H9 (cell line): ENCODE measurements at places on chromosomes 5 and 9. TPM values are rescaled to one million over a fixed set of nuclear protein-coding genes. Genes with fewer than 3 reads are reported as not detected.

Gene SLC6A7
- total RNA-seq, result not detected in 2 replicates

Gene ACOT12
- total RNA-seq, result not detected in 2 replicates

GRCh38 chr5:55471468-55471867, 63.3 kb downstream of the PLPP1 start:
- no peak overlapping the region for H3K27ac ChIP-seq
- H3K27me3 ChIP-seq, result no peaks in the 10 kb centered on the region
- DNase-seq, result no peak
- H3K4me1 ChIP-seq, result no peaks in the 10 kb centered on the region
- H3K4me3 ChIP-seq, result no peak overlapping the region
- peaks cover 13% of the 10 kb centered on the region for H3K36me3 ChIP-seq

DNA sequence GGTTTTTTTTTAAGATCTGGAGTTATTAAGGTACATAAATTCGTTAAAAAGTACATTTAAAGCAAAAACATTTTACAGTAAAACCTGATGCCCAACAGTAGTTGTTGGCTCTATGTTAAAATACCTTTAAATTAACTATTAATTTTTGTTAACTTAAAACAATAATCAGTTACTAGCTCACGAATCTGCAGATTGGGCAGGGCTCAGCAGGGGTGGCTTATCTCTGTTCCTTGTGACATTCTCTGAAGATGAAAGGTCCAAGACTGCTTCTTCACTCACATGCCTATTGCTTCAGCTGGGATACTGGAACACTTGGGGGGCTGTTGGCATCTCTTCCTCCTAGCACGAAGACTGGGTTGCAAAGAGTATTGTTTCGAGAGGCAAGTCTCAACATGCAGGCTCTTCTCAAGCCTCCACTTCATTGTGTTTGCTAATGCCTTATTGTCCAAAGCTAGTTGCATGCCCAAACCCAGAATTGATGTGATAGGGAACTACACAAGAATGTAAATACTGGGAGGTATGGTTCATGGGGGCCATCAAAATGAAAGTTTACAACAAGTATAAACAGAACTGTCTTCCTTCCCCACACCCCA, 46.6 kb downstream of the MAP3K1 start:
- peaks cover 9% of the 10 kb centered on the region for H3K36me3 ChIP-seq
- no peak for DNase-seq
- no peak overlapping the region for H3K4me3 ChIP-seq
- no peaks in the 10 kb centered on the region for H3K27me3 ChIP-seq

- H3K4me3 ChIP-seq, result no peak overlapping the region
- no peaks in the 10 kb centered on the region for H3K27me3 ChIP-seq
- no peaks in the 10 kb centered on the region for H3K36me3 ChIP-seq
- no peak overlapping the region for H3K27ac ChIP-seq
- peaks cover 15% of the 10 kb centered on the region; the same call in 1 of the 2 replicates for H3K4me1 ChIP-seq
Measured at GRCh38 chr9:23790351-23791260, 35.4 kb downstream of the ELAVL2 start.

DNA sequence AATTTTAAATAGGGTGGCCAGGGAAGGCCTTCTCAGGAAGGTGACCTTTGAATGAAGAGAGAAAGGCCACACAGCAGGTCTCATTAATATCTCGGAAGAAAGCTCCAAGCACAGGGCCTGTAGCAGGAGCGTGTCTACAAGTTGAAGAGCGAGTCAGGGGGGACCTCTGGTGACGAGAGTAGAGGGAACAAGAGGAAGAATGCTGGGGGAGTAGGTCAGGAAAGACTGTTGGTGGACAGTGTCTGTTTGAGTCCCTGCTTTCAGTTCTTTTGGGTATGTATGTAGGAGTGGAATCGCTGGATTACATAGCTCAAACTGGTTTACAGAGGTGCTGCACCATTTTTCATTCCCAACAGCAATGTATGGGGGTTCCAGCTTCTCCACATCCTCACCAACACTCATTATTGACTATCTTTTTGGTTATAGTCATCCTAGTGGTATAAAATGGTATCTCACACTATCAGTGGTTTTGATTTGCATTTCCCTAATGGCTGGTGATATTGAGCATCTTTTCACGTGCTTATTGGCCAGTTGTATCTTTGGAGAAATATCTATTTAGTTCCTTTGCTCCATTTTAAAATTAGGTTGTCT, 55.8 kb downstream of the NUP214 start:
- H3K27me3 ChIP-seq, result no peaks in the 10 kb centered on the region
- H3K36me3 ChIP-seq, result peaks cover 35% of the 10 kb centered on the region
- no peak for DNase-seq
- no peak overlapping the region for H3K27ac ChIP-seq
